ENCODE measurements at places on chromosomes 16 and 17.

- no peak for DNase-seq
These were observed 2.6 kb downstream of the PRAC1 start for GRCh38 chr17:48719642-48720265.

DNA sequence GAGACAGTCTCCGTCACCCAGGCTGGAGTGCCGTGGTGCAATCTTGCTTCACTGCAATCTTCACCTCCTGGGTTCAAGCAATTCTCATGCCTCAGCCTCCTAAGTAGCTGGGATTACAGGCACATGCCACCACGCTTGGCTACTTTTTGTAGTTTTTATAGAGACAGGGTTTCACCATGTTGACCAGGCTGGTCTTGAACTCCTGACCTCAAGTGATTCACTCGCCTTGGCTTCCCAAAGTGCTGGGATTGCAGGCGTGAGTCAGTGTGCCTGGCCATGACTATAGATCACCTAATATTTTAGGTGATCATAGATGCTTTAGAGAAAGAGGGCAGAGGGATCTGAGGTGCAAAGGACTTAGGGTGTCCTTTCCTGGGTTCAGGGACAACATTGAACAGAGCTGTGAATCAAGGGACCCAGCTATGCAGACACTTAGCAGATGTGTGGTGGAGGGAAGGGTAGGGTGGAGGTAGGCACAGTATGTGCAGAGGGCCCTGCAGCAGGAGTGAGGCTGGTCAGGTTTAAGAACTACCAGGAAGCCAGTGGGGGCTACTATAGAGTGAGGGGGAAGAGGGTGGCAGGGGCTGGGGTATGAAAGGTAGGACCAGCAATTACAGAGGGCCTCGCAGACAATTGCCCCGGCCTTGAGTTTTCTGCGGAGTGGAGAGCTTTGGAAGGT, 116.5 kb downstream of the CMIP start:
- DNase-seq, result no peak

DNA sequence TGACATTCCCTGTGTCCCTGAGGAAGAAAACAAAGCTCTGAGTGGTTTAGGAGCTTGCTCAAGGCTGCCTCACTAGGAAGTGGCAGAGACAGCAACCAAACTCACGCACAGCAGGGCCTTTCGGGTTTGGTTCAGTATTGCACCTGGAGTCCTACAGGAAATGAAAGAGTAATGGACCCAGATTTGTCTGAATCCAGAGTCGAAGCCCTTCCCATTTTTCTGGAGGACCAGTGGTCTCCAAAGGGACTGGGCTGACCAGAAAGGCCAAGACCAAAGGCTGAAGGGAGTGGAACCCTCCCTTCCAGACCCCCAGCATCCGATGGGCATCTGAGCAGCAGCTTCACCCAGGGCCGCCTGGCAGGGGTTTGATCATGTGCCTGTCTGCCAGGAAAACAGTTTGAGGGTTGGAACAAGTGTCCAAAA, 85.5 kb upstream of the RPL38 start:
- DNase-seq, result no peak

- no peak for DNase-seq
These were observed 1.5 kb downstream of the TRIM25 start for GRCh38 chr17:56912105-56912999.

- DNase-seq, result no peak
These were observed 4.4 kb downstream of the TP53I13 start for GRCh38 chr17:29572691-29573557.
